M059J (cell line): ENCODE measurements at places on chromosomes 6 and 20.

GRCh38 chr6:53300656-53301551 lies 47.8 kb downstream of the ELOVL5 start:
- DNase-seq = peak; percentile 93

DNA sequence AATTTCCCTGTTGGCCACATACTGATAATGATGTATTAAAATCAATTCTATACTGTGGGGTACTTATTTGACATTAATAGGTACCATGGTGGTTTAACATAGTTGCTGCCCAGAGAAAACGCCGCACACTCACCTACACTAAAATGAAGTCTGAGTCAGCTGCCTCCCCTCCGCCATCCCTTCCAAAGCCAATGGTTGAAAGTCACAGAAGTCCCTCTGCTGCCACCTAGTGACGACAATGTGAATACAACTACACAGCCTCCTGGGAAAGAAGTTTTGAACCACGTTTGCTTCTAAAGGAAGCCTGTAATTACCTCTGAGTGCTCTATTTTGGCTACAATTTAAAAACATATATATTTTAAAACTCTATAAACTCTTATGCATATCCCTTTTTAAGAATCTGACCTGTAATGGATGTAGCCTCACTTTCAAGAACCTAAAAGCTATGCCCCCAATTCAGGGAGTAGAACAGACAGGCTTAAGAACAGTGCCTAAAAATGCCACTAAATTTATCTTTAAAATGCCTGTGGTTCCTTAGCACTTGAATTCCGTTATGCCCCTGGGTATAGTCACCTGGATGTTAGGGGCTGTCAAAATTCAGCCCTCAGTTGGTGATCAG lies 20.6 kb upstream of the ECI2 start:
- DNase-seq = peak; percentile 90

GRCh38 chr6:56746767-56747504 lies 104.2 kb upstream of the DST start:
- DNase-seq = no peak

GRCh38 chr6:139369568-139370282 lies 4.7 kb downstream of the CITED2 start:
- DNase-seq = peak; percentile 80
